ENCODE measurements at places on chromosomes 11 and 22.

DNA sequence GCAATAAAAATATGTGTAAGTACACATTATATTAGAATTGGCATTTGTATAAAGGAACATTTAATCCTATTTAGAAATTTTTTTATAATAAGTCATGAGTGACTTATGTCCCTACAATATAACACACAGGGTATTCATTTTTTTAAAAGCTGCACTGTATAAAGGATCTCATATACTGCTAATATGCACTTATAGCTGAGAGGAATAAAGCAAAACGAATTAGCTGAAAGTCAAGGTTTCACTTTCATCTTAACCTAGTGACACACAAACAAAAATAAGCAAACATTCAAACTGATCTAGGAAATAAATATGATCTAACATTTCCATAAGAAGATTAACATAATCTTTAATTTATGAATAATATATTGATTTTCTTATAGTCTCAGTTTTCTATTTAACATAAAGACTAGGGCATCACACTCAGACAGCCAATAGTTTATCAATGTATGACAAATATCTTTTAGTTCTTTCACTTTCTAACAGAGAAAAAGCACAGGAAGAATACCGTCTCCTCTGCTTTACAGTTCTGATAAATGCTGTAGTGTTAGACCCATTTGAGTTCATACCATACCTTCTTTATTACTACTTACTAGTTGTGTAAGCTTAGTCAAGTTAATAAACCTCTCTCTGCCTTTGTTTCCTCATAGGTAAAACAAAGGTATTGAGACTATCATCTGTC lies 42.9 kb downstream of the DCDC1 start:
- DNase-seq: no peak

DNA sequence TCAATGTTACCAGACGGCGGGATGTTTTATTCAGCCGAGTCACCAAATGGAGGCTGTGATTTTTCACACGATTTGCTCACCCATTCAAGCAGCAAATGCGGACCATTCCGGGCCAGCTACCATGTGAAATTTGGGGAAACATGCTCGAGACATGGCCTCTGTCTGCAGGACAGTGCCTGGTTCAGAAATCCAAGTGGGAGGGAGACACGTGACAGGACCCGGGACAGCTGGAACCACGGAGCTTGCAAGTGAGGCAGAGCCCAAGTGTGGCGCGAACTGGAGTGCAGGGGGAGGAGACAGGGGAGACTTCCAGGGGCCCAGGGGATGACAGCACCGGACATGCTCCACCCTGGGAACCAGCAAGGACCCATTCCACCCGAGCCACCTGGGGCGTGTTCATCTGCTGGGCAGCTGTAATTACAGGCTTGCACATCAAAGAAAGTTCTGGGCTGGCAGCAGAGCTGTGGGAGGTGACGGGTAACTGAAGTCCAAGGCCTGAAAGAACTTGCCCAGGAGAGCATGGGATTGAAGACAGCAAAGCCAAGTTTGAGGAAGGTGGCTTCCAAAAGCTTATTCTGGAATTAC lies 16.5 kb downstream of the CERK start:
- no peak for DNase-seq

- no peak for DNase-seq
These were observed 27.0 kb downstream of the P4HA3 start for GRCh38 chr11:74284466-74284865.

DNA sequence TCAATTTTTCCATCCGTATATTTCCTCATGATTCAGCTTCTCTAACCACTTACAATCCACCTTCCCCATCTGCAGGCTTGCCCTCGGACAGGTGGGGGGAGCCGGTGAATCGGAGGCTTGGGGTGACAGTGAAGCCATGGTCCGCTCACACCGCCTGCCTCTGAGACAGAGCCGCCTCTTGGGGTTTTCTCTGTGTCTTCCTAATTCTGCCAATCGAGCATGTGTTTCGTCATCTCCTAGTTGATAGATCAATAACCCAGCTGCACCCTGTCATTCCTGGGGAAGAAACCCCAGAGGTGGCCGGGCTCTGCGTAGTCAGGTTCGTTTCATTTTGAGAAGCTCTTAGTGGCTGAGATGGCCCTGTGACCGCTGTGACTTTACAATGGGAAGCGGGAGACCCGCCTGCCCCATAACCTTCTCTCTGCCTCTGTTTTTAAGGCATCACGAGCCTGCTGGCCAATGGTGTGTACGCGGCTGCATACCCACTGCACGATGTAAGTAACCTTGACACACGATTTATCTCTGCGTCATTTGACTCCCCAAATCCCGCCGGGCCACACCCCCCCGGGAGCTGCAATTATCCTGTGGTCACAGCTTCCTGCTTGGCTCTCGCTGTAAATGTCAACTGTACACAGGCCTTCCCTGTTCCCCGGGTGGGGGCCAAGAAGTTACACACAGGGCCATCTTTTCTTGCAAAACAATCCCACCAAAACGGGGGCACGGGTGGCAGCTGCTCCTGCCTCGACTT lies 33.3 kb downstream of the ANO1 start:
- no peak for DNase-seq

- DNase-seq: no peak
These were observed 18.7 kb upstream of the BID start for GRCh38 chr22:17792854-17793434.

GRCh38 chr11:82043316-82043715 lies 690.3 kb downstream of the FAM181B start:
- no peak for DNase-seq

GRCh38 chr11:134652586-134653255 lies 240.7 kb upstream of the B3GAT1 start:
- DNase-seq: no peak

- no peak for DNase-seq
These were observed 24.6 kb downstream of the OTOG start for GRCh38 chr11:17571431-17572358.

- DNase-seq: no peak
These were observed 27.5 kb downstream of the TNKS1BP1 start for GRCh38 chr11:57297221-57297620.

- no peak for DNase-seq
These were observed 488.3 kb downstream of the INSC start for GRCh38 chr11:15602785-15603567.

DNA sequence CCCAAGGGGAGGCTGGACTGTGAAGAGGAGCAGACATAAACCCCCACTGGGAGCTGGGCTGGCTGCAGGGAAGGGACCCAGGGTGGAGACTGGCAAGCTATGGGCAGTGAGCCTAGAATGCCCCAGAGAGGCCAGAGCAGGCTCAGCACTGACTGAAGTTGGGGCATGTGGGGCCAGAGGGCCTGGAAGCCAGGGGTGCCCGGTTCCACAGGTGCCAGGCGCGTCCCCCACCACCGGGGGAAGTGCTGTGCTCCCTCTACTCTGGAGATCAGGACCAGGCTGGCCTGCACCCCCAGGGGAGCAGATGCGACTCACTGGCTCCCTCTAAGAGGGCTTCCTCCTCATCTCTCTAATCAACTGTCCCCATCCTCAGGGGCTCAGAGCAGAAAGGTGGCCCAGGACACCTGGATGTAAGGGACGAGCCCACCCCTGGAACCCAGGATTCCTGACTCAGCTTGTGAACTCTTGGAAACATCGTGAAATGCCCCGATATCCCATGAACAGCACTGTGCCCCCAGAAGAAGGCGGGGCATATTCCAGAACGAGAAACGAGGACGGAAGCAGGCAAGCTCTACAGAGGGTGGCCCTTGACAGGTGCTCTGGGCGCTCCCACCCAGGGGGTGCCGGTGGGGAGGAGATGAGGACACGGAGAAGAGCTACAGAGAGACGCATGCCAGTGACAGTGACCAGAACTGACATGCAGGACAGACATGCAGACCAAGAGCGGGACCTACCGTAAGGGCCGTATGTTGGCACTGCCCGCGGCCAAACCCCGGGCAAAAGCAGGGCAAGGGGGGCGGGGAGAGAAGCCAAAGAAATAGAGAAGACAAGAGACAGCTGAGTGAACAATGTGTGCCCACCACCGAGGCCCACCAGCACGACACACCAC lies 20.4 kb downstream of the MAFF start:
- DNase-seq: no peak

- no peak for DNase-seq
These were observed 196.5 kb downstream of the FAM76B start for GRCh38 chr11:95593111-95593510.

DNA sequence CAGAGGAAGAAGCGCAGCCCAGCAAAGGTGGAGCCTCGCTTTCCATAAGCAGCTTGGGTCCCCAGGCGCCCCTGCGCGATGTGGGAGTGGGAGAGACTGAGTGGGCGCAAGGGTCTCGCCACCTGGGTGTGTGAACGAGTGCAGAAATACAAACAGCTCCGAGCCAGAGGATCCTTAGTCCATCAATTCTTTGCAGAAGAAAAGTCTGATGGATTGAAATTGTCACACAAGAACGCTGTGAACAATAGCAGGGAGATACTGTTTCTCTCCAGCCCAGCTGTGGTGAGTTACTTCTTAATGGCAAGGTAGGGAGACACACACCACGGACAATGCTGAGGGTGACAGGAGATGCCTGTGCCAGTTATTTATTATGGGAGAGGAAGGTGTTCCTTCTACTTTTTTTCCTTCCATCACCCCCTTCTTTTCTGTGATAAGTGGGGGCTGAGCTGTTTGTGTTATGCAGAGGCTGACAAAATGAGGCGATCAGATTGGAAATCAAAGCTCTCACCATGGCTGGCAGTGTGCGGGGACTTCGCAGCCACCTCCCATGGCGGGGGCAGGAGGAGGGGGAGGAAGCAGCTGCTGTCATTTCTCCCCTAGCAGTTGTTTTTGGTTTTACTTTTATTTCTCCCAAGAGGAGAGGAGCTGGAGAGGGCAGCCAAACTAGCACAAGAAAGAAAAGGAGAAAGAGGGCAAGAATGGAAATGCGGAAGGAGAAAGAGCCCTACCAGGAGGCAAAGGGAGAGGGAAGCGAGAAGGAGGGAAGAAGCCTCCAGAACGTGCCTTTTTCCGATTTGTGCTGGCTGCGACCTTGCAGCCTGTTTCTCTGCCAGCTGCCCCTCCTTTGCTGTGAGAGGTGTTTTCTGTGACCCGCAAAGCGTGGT lies 755.8 kb downstream of the NTM start:
- no peak for DNase-seq

All from HCT116 (cell line).